ENCODE measurements at places on chromosomes 7 and 10.

- no peak for DNase-seq
Observed at GRCh38 chr7:28581351-28581750, 169.0 kb downstream of the CREB5 start.

DNA sequence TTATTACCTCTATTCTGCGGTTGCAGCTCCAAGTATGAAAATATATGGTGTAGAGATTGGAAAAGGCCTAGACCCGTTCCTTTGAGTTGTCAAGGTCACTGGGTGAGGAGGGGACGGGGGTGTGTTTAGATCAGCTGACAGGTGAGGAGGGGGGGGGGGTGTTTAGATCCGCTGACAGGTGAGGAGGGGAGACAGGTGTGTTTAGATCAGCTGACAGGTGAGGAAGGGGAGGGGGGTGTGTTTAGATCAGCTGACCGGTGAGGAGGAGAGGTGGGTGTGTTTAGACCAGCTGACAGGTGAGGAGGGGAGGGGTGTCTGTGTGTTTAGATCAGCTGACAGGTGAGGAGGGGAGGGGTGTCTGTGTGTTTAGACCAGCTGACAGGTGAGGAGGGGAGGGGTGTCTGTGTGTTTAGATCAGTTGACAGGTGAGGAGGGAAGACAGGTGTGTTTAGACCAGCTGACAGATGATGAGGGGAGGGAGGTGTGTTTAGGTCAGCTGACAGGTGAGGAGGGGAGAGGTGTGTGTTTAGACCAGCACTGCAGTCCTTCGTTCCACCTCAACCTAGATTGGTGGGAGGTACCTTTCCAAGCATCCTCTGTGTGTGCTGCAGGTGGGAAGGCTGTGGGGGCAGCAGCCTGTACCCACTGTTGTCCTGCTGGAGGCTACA, 655.0 kb upstream of the ADARB2 start:
- no peak for DNase-seq

DNA sequence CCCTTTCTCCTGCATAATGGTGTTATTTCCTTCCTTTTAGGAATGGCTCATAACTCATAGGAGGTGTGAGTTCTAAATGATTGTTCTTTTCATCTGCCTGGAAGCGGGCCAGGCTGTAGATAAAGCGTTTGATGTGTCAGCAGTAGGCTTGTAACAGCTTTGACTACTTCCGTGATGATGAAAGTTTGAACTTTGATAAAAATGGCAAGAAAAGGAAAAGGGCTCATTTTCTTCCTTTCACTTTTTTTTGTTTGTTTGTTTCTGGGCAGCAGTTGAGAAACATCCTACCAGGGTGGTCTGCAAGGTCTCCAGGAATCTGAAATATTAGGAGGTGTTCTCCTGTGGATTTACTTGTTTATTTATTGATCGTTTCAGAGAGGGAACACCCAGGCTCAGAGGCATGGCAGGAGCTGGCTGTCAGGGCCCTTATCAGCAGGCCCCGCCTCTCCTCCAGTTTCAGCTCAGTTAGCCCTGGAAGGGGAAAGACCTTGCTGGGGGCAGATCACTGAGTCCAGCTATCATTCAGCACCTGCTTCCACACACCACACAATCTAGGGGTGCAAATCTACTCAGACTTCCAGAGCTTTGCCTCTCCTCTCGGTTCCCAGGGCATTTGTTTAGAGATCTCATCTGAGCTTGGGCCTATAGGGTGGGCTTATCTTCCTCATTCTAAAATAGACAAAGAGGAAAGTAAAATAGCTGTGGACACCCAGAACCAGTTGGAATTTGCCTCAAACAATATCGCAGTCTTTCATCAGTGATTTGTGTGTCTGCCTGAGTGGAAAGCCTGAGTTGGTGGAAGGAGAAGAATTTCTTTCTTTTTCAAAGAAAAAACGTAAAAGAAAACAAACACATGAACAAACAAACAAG, 130.9 kb downstream of the BMPER start:
- DNase-seq = no peak

DNA sequence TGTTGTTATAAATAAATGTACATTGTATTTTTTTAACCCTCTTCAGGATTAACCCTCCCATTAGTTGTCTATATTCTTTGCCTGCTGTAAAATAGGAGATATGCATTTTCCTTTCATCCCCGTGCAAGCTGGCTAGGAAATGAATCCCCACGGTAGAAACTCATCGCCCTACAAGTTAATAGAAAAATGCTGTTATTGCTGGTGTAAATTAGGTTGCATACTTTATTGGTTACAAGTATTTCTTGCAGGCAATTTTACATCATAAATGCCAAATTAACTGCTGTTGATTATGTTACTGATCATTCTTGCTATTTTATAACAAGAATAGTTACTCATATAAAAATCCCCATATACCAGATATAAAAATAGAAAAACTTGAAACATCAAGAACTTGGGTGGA, 454.2 kb upstream of the KLF6 start:
- no peak for DNase-seq

DNA sequence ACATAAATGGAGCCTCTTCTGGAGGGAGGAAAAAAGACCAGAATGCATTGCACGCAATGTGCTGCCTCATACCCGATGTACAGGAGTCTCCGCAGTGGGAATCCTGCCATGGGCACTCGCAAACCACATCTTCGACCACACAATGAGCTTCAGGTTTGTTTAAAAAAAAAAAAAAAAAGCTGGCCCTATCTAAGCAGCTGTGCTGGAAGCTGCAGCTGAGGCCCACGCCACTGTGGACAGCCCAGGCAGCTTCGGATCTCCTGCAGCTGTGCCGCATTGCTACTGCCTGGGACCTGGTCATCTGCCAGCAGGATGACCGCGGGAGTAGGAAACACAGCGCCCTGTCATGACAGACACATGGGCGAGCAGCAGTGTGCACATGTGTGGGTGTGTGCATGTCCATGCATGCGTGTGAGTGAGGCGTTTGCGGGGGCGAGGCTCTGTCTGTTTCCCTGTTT, 26.0 kb downstream of the EN2 start:
- DNase-seq = no peak

DNA sequence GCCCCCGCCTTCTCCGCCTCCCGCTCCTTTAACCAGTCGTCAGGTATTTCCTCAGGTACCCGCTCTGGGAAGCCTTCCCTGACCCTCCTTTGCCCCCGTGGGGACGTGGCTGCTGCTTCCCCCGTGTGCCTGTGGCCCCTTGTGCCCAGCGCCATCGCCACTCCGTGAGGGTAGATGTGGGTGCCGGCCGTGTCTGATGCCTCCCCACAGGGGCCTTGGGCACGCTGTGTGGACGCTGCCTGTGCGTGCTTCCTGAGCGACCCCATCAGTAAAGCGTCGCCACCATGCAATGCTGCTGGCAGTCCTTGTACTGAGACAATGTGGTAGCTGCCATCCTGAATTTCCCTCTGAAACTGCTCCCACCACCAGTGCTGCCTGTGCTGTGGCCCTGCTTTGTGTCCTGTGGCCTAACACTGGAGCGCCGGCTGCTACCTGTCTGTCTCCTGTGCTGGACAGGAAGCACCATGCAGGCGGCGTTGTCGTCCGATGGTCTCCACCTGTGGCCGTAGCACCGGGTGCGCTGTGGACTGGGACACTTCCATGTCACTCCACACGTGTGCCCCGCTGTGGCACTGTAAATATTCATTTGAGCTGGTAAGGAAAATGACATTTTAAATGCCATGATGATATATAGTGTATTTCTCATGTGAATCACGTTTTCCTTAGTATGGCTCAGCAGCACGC, 213.8 kb downstream of the MGMT start:
- no peak for DNase-seq

GRCh38 chr7:7799138-7799537, 80.7 kb upstream of the RPA3 start:
- no peak for DNase-seq

GRCh38 chr7:80253237-80253636, 118.6 kb downstream of the GNAI1 start:
- no peak for DNase-seq

- DNase-seq = no peak
Observed at GRCh38 chr7:33196221-33196620, 66.9 kb downstream of the BBS9 start.

DNA sequence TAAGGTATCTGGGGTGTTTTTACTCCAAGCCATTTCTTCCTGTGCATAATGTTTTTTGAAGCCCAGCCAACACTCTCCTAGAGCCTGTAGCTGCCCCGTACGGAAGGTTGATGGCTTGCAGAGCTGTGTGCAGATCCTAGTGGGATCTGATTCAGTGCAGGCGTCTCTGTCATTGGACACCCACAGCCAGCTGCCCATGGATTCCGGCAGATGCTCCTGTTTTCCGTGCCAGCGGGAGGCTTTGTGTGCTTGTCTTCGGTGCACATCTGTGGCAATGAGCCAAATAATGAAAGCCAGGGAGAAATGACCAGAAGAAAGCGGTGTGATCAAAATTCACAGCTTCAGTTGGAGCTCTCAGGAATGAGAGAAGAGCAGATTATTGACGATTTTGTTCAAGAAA, 426.4 kb downstream of the TYW1 start:
- no peak for DNase-seq

- DNase-seq = no peak
Observed at GRCh38 chr10:35211390-35211789, 84.7 kb downstream of the CREM start.

- no peak for DNase-seq
Observed at GRCh38 chr10:11787846-11788245, 35.3 kb upstream of the PROSER2 start.

GRCh38 chr7:130794619-130794922, 60.6 kb upstream of the KLF14 start:
- no peak for DNase-seq

DNA sequence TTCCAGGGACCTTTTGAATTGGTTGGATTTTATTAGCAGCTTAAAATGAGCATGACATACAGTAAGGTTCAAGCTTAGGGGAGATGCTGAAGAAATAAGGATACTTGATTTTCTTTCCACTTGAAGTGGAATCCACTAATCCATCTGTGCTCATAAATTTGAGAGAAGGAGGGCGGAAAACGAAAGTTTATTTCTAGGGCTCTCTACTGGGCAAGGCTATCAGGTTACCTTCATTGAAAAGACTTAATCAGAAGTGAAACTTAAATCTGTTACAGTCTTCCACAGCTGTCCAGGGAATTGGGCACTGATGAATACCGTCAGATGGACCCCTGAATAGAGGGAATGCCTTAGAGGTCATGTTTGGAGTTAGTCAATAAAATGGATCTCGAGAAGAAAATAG, 21.8 kb downstream of the AUTS2 start:
- DNase-seq = no peak

- DNase-seq = no peak
Observed at GRCh38 chr7:153087498-153087897, 327.9 kb downstream of the ACTR3B start.

- DNase-seq = no peak
Observed at GRCh38 chr7:73948287-73948686, 79.7 kb upstream of the ELN start.

DNA sequence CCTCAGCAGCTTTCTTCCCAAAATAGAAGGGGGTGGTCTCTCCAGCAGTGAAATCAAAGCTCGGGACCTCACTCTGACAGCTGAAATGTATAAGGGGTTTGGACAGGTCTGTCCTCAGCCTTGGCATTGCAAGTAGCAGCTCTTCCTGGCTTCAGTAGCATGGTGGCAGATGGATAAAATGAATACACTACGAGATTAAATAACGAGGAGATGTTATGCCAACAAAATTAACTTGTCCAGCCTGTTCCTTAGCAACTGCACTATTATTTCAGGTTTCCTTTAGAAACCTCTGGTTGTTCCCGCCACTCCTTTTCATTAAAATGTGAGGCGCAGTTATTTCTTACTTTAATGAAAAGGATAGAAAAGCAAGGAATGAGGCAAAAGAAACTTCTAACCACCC, 24.9 kb downstream of the PRLHR start:
- DNase-seq = no peak

GRCh38 chr10:27512548-27512947, 8.4 kb downstream of the RAB18 start:
- no peak for DNase-seq

DNA sequence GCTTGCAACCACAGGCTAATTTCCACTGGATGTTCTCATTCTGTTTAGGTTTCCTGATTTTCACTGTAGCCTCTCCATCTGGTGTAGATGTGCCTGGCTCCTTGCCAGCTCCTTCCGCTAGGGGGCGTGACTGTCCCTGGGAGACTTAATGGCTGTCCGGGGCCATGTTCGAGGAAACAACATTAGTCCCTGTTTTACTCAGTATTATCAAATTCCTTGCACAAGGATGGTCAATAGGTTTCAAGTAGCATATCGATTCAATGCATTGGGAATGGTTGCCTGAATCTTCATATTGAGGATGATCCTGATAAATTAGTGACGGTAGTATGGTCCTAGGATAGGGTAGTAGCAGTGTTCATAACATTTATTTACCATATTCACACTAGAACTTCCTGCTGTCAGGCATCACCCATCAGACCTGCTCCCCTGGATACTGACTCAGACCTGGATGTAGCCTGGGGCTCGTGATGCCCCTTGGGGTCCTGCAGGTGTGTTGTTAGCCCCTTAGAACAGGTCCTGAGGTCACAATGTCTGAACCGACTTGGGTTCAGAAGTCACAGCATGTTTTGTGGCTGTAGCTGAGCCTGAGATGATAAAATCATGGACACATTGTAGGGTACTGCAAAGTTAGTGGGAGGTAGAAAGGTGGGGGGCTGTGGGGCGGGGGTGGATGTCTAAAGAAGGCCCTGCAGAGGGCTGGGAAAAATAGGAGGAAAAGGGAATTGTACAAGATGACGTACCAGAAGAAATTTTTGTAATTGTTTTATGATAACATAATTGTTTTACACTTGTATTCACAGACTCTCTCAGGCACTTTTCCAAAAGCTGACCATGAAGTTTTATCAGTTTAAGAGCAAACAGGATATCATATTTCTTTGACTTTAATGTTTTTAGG, 8.9 kb upstream of the EXOC6 start:
- DNase-seq = no peak

GRCh38 chr10:110208614-110209453, 1.4 kb downstream of the MXI1 start:
- DNase-seq = no peak

DNA sequence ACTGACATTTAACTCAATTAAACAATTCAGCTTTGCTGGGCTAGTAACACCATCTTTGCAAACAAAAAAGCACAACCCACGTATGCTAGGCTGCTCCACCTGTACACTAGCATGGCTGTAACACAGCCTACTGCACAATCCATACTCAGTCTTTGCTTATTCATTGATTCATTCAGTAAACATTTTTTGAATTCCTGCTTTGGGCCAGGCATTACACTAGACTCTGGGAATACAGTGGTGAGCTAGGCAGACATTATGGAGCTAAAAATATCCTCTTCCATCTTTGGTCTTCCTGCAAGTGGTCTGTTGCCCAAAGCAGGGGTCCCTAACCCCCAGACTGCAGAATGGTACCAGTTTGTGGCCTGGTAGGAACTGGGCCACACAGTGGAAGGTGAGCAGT, 9.9 kb downstream of the CNNM1 start:
- no peak for DNase-seq

- no peak for DNase-seq
Observed at GRCh38 chr10:113335592-113335991, 217.3 kb upstream of the HABP2 start.

DNA sequence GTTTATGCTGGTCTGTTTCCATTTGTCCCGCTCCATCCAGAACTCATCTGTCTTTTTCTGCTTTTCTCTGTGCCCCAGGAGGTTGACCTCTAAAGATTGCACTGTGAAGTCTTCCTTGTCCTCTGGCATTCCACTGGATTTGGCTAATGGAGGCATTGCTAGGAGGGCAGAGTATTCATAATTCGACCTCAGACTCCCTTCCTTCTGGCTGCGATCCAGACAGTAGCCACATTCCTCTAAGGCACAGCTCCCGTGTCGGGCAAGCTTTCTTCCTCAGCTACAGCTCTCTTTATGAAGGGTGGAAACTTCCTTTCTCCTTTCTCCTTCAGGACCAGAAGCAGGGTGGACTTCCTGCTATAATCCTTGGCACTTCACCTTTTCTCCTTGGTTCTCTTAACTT, 175.9 kb downstream of the BAMBI start:
- DNase-seq = no peak

- DNase-seq = no peak
Observed at GRCh38 chr10:112960151-112960681, 10.2 kb downstream of the TCF7L2 start.
